Omental fat pad (tissue), 4 donors: ENCODE measurements at places on chromosomes 3 and 15.

DNA sequence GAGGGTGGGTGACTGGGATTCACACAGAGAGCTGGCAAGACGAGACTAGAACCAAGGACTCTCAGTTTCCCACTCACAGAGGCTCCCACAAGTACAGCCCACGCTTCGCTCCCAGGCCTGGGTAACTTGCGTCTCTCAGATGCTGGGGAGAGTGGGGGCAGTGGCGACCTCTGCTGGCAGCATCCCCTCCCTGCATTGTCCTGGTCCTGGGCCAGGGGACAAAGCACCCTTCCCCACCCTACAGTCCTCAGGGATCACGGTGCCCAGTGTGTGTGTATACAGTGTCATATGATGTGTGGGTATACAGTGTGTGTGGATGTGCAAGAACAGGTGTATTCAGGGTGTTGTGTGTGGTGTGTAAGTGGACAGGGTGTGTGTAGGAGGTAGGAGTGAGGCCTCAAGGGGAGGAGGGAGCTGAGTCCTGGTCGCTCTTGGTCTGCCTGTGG, 12.8 kb downstream of the VILL start:
- peak; percentile 69 for DNase-seq

GRCh38 chr15:30923429-30923828, 19.7 kb downstream of the FAN1 start:
- DNase-seq = no peak

DNA sequence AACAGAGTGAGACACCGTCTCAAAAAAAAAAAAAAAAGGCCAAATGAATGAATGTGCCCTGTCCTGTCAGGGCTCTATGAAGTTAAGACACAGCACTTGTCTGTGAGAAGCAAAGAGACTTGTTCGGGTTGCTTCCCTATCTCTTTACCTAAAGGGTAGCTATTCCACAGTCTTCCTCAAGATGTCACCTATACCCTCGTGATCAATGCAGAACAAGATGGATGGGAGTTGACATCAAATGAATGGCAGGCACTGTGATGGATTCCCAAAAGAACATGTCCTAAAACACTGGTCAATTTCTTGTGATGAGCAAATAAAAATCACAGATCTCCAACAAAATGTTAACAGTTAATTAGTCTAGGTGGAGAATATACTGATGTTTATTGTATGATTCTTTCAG, 9.5 kb downstream of the TADA3 start:
- DNase-seq = no peak

DNA sequence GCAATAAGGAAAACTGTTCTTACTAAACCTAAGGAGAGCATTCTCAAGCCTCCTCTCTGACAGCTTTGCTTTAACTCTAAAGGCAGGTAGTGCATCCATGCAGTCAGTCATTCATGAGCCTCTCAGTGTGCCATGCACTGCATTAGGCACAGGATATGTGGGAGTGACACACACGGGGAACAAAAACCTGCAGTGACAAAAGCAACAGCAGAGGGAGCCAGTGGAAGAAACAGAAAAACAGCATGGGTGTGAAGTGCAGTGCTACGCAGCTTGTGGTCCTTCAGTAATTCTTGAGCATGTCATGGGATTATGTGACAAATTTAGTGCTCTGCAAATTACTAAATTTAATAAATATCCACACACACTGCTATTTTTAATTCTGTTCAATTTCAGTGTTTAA, 230.7 kb downstream of the BBX start:
- no peak for DNase-seq
